Stimulated activated CD4-positive, alpha-beta T cell treated with anti-CD3 and anti-CD28 coated beads, Interleukin-12 subunit alpha, Interleukin-12 subunit beta, amount 100 ng/mL, for 48 hours (primary cell): ENCODE measurements at places on chromosomes 4 and X.

DNA sequence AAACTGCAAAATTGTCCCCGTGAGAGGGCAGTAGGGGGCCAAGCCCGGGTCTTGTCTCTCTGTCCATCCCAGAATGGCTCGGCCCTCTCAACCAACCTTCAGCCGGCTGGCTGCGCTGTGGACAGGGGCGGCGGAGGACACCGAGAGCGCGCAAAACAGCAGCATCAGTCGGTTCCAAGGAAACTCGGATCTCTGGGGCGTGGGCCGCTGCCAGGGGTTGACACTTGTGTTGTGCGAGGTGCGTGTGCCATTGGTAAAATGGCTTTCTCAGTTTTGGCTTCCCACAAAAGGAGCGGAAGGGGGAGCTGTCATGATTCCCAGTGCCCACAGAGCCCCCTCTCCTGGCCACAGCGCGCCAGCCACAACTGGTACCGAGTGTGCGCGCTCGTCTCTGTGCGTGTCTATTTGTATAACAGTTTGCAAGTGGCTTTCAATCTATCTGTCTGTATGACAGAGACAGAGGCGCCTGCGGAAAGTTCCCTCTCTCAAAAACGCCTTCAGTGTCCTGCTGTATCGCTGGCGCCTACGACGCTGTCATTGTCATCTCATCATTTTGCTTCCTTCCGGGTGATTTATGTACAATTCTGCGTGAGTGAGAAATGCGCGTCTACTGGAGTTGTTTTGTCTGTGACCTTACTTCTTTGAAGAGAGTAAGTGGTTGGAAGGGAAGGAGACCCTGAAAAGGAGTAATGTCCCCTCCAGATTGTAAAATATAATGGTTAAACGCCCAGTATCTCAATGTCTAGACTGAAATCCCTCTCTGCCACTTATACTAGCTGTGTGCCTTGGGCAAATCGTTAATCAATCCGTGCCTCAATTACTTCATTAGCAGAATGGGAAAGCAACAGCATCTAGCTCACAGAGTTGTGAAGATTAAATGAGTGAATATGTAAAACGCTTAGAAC, 1.8 kb downstream of the DKK2 start:
- DNase-seq: no peak

DNA sequence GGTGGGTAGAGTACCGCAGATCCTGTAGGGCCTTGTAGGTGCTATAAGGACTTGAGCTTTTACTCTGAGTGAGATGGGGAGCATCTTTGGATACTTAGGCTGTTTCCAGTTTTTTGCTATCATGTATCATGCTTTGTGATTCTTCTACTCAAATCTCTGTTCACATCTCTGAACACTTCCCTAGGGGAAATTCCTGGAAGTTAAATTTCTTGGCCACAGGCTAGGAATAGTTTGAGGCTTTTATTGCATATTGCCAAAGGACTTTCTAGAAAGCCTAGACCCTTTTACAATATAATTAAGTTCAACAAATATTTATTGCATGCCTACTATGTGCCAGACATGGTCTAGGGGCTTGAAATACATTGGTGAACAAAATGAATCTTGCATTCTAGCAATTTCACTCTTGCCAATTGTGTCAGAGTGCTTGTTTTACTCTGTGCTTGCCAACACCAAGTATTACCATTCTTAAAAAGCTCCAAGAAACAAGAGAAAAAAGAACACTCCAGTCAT, 4.1 kb upstream of the PGRMC1 start:
- no peak for DNase-seq

GRCh38 chr4:6494431-6495295, 22.2 kb upstream of the PPP2R2C start:
- no peak for DNase-seq

- DNase-seq: no peak
Measured at GRCh38 chr4:15719506-15719905, 16.6 kb downstream of the BST1 start.

DNA sequence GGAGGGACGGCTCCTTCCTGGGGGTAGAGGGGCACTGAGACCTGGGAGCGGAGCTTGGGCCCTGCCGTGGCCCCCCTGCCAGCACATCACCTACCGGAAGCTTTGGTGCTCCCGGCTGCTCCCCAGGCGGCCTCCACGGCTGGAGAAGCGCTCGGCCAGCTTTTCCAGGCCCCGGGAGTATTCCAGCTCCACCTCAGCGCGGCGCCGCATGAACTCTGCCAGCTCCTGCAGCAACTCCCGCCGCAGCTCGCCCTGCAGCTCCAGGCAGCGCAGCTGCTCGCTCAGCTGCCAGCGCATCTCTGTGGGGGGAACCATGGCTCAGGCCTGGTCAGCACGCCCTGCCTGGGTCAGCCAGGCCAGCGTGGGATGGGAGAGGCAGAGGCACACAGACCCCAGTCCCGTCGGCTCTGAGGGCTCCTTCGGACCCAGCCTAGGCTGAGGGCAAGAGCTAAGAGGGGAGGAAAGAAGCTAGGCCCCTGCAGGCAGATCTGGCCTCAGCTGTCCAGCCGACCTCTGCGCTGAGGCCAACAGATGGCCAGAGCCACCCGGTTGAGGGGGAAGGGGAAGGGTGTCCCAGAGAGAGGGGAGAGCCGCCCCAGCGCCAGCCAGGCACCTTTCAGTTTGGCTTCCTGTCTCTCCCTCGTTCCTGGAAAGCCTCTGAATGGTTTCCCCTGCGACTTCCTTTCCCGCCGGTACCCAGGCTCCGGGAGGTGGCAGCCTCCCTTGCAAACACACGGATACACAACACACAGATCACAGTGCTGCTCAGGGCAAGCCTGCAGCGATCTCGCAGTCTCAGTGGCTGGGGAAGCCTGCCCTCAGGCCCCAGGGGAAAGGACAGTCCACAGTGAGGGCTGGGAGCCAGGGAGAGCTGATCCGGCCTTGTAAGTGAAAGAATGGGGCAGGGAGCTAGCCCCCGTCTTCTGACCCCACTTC, 4.3 kb downstream of the ARHGAP4 start:
- no peak for DNase-seq

DNA sequence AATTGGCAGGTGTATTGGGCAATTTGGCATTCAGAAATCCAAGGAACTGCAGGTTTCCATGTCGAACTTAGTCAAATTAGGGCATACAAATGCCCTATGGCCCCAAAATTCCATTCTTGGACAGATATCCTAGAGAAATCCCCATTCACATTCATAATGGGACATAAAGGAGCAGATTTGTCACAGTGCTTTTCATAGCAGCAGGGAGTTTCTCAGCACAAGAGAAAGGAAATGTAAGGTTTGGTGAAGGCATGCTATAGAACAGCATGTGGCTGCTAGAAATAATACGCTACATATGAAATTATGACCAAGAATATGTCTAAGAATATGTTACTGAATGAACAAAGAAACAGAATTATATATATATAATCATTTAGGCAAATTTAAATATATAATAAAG, 437.5 kb upstream of the BOD1L1 start:
- DNase-seq: no peak

DNA sequence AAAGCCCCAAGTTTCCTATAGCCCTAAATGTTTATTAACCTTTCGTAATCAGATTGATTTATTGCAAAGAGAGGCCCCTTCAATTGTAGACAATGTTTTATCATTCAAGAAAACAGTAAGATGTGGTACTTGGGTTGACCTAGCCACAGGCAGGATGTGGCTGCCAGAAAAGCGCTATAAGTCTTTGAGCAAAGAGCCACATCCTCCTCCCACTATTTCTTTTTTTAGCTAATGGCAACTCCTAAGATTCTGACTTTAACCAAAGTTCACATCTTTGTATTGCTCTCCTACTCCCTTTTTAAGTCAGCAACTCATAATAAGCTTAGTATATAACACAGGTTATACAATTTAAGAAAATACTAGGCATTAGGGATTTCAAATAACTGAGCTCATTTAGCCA, 70.7 kb upstream of the PPP3CA start:
- DNase-seq: peak; percentile 40

GRCh38 chrX:7272346-7272745, 124.4 kb upstream of the PUDP start:
- DNase-seq: no peak

DNA sequence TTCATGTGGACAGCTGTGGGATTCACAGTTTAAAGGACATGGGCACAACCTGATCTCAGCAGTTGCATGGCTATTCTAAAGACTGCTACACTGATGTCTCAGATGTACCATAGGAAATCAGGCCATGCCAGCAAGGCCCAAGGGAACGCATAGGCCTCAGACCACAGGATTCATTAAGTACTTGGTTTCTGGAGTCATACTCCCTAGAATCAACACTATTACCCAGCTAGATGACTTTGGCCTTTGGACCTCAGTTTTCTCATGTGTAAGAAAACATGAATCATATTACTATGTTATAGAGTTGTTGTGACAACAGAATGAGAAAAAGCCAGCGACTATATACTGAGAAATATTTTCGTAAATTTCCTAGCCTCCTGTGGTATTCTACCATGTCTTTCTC, 67.9 kb downstream of the NHS start:
- no peak for DNase-seq

GRCh38 chrX:115898382-115899001, 272.1 kb upstream of the AGTR2 start:
- no peak for DNase-seq

GRCh38 chr4:30642567-30642966, 77.6 kb upstream of the PCDH7 start:
- no peak for DNase-seq

DNA sequence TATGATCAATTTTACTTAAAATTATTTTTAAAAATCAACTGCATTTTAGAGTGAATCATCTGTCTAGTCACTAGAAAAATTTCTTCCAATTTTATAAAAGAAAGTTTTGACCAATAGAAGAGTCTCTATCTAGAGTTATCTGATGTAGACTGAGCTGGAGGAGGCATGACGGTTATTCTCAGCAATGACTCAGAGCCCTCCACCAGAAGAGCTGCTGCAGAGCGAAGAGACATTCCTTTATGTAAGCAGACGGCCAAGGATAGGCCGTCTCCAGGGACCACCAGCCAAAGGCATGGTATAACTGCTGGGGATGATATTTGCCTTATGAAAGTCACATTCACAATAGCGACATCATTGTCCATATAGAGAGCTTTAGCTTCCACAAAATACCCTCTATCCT, 23.0 kb downstream of the LDB2 start:
- DNase-seq: no peak

GRCh38 chrX:29145316-29145715, 558.1 kb downstream of the IL1RAPL1 start:
- no peak for DNase-seq

GRCh38 chrX:72317139-72317538, 11.4 kb upstream of the CITED1 start:
- DNase-seq: no peak

- no peak for DNase-seq
Measured at GRCh38 chr4:78688366-78688765, 87.8 kb upstream of the BMP2K start.

GRCh38 chr4:186167605-186168004, 23.8 kb upstream of the CYP4V2 start:
- no peak for DNase-seq

GRCh38 chrX:85569686-85570085, 190.2 kb upstream of the POF1B start:
- DNase-seq: no peak

- DNase-seq: no peak
Measured at GRCh38 chr4:162684371-162684700, 482.4 kb downstream of the NAF1 start.

DNA sequence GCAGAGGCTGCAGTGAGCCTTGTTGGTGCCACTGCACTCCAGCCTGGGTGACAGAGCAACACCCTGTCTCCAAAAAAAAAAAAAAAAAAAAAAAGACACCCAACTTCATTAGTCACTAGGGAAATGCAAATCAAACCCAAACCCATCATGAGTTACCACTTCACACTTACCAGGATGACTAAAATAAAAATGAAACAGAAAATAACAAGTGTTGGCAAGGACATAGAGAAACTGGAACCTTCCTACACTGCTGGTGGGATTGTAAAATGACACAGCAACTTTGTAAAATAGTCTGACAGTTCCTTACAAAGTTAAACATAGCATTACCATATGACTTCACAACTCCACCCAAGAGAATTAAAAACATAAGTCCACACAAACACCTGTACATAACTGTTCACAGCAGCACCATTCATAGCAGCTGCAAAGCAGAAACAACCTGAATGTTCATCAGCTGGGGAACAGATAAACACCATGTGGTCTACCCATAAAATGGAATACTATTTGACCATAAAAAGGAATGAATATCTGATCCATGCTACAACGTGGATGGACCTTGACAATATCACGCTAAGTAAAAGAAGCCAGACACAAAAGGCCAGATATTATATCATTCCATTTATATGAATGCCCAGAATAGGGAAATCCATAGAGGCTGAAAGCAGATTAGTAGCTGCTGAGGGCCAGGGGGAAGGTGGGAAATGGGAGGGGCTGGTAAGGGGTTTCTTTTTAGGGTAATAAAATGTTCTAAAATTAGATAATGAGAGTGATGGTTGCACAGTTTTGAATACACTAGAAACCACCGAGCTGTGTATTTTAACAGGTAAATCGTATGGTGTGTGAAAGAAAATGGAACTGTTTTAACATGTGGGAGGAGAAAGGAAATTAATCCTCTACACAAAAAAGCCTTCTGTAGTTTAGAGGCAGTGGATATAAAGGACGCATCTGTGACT, 18.3 kb downstream of the CD99L2 start:
- DNase-seq: no peak

DNA sequence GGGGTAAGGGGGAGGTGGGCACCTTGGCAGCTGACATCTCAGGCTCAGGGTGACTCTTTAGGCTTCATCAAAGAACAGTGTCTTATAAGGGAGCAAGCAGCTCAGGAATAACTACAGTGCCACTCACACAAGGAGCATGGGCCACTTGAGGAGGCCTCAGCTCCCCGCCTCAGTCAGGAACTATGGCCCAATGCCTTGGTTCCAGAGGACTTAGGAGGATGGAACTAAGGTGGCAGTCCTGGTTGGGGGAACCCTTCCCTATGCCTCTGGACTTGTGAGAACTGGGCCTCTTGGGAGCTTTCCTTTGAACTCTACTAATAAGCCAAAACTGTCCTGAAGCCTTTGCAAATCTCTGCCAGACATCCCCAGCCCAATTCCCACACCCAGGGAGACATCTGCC, 160.6 kb downstream of the EFNB1 start:
- DNase-seq: no peak

DNA sequence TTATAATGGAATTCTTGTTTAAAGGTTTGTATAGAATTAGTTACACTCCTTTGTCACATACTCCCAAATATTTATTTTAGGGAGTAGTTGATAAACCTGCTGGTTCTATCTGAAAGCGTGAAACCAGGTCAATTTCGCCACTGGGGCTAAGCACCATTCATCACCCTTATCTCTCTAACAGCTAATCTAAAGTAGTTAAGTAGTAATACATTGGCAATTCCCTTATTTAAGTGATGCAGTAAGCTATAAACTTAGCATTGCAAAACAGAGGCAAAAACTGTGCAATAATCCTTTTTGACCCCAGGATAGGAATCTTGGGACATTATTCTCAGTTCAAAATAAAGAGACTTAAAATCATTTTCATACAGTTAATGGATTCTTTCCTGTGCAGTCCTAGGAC, 33.7 kb upstream of the PTPN13 start:
- no peak for DNase-seq
